RCC 7860 (cell line): ENCODE measurements at places on chromosomes 11 and 22.
A peak's percentile ranks its signal among the peaks of the same experiment; 100 is the strongest.

DNA sequence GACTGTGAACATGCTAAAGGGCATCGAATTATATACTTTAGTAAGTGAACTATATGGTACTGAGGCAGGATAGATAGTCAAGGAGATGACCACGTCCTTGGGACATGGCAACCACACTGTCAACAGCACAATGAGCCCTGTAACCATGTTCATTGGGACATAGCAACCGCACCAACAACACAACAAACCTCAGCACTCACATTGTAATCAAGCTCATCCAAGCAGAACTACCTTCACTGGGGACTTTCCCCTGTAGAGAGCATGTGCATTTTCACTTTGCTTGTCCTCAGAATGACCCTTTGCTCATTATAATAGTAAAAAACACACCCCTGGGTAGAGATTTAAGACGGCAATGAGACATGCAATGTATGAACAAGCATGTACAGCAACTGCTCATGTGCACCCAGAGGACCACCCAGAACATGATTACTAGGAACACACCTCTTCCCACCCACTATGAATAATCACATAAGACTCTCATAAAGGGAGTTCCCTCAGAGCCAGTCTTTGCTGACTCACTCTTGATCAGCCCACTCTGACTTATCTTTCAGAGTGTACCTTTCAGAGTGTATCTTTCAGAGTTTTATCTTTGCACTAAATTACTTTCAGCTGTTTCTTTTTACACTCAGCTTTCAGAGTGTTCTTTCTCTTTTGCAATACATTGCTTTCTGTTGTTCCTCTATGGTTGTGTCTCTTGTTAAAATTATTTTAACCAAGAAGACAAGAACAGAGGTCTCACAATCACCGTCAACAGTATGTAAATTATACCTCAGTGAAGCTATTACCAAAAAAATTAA is 4.1 kb upstream of the PLAAT2 start:
- DNase-seq = peak; percentile 96

- peak; percentile 4 for DNase-seq
Measured at GRCh38 chr11:17405232-17406005, 17.0 kb upstream of the KCNJ11 start.

GRCh38 chr11:12051287-12051662 is 42.8 kb upstream of the DKK3 start:
- no peak for DNase-seq

DNA sequence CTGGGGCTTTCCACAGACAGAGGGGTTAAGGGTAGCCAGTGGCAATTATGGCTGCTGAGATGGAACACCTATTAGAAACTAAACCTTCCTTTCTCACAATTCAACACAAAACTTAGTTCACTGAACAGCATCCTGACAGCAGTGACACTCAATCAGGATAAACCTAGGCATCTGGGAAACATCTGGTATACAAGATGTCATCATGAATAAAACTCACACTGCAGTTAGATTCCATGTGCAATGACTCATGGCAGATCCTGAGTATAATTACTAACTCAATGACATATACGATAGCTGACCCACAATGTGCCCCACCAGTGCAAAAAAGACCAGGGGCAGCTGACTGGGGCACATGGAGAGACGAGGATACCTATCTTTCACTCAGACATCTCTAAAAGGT is 17.7 kb downstream of the RBFOX2 start:
- peak; percentile 31 for DNase-seq

DNA sequence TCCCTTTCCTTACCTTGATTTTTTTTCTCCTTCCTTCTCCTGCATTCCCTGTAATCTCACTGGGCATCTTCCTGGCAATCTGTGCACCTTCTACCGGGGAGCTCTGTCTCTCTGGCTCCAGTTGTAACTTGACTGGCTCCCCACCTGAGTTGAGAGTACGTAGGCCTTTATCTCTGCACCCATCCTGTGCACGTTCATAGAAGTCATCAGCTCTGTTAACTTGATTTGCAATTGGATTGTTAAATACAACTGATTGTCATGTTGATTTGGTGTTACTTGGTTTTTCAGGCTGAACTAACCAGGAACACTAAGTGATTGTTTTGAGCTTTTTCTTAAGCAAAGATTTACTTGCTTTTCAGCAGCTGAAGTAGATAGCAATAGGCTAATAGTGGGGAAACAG is 11.8 kb downstream of the SWAP70 start:
- no peak for DNase-seq

- DNase-seq = no peak
Measured at GRCh38 chr11:56700914-56701485, 2.1 kb downstream of the OR9G1 start.

GRCh38 chr11:92941676-92942571 is 27.5 kb upstream of the MTNR1B start:
- peak; percentile 17 for DNase-seq

- no peak for DNase-seq
Measured at GRCh38 chr11:62816557-62816956, 11.3 kb upstream of the NXF1 start.

- peak; percentile 41 for DNase-seq
Measured at GRCh38 chr22:49767355-49768062, 60.2 kb downstream of the BRD1 start.

DNA sequence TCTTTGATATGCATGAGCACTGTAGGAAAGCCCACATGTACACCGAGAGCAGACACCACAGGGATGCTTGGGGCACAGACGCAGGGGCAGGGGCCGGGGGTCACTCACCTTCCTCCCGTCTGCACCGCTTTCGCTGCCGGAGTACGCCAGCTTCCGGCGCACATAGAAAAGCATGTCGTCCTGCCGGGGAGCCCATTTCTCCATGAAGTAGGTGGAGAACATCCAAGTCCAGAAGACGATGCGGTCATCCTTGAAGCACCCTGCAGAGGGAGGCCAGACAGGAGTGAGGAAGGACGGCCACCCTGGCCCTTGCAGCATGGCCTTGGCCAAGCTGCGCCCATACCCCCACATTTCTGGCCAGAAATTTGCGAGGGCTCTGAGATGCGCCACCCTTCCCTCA is 28.8 kb downstream of the KIAA0930 start:
- DNase-seq = peak; percentile 50

DNA sequence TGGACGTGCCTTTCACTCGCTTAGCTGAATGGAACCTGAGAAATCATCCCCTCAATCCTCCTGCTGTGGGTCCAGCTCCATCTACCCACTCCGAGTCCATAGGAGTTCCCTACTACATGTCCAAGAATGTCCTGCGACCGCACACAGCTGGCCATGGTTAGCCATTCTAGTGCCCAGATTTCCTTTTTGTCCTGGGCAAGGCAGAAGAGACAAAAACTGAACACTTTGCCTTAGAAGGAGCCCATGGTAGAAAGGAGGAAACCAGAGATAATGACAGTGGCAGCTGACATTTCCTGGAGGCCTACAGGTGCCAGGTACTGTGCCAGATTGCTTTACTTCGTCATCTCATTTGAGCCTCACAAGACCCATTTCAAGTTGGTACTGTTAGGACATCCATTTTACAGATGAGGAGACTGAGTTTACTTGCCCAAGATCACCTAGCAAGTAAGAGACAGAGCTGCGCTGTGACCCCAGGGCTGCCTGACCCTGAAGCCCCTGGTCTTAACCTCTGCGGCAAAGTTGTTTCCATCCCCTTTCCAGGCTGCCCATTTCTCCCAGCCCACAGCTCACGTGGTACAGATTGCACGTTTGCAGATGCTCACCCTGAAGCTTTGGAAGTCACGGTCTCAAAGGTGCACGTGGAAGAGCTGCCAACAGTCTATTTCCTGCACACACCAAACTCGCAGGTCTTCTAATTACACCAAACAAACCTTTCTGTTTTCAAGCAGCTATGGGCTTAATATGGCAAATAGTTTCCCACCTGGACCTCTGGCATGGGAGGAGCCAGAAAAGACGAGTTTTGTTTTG is 112.7 kb downstream of the ZBTB16 start:
- no peak for DNase-seq

- DNase-seq = peak; percentile 8
Measured at GRCh38 chr22:32411402-32411801, 645 bp downstream of the RTCB start.

DNA sequence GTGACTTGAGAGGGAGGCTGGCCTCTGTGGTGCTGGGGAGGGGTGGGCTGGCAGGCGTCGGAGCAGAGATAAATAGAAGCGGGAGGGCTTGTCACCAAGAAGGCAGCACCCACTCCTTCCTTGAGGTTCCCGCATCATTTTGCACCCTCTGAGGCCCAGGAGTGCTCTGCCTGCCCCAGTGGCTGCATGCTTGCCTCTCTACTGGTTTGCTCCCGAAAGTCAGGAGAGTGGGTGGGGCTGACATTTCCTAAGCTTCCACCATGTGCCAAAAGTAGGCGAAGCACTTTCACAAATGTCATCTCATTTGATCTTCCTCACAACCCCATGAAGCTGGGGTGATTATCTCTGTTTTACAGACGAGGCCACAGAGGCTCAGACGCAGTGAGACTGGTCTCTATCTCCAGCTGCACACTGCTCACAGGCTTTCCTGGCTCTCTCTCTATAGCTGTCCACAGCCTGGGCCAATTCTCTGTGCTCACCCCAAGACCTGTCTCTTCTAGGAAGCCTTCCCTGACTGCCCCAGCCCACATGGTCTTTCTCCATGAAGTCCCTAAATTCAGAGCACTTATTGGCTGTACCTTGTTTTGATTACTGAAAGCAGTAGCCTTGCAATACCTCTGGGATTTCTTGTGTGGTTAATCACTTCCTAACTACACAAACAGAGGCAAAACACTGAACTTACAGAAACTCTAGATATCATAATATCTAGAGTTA is 2.6 kb upstream of the UCP3 start:
- DNase-seq = no peak

DNA sequence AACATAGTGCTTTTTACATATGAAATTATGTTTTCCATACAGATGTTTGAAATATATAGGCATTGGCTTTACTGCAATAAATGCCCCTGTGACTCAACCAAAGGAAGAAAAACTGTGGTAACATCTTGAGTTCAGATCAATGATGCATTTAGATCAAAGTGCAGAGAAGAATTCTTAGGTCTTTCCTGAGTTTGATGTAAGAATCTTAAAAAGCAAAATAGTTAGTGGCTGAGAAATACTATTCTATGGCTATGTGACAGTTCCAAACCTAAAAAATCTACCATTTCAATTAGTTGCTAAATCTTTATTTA is 93.7 kb downstream of the SOX6 start:
- no peak for DNase-seq

DNA sequence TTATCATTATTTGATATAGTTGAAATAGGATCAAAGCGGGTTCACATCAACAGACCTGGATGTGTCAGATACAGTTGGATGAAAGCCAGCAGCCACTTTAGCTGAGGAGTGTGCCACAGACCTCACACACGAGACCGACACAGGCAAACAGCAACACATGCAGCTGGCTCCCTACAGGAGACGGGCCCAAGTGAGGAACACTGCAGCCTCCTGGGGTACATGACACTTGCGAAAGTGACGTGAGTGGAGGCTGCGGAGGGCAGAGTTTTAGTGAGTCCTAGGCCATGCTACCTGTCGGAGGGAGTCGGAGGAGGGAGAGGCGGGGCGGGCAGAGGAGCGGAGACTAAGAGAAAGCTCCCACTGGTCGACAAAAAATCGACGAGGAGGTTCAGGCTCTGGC is 100.9 kb upstream of the BID start:
- DNase-seq = no peak

GRCh38 chr11:130099356-130099755 is 29.7 kb downstream of the APLP2 start:
- no peak for DNase-seq

GRCh38 chr11:116680349-116681125 is 92.2 kb downstream of the BUD13 start:
- no peak for DNase-seq

DNA sequence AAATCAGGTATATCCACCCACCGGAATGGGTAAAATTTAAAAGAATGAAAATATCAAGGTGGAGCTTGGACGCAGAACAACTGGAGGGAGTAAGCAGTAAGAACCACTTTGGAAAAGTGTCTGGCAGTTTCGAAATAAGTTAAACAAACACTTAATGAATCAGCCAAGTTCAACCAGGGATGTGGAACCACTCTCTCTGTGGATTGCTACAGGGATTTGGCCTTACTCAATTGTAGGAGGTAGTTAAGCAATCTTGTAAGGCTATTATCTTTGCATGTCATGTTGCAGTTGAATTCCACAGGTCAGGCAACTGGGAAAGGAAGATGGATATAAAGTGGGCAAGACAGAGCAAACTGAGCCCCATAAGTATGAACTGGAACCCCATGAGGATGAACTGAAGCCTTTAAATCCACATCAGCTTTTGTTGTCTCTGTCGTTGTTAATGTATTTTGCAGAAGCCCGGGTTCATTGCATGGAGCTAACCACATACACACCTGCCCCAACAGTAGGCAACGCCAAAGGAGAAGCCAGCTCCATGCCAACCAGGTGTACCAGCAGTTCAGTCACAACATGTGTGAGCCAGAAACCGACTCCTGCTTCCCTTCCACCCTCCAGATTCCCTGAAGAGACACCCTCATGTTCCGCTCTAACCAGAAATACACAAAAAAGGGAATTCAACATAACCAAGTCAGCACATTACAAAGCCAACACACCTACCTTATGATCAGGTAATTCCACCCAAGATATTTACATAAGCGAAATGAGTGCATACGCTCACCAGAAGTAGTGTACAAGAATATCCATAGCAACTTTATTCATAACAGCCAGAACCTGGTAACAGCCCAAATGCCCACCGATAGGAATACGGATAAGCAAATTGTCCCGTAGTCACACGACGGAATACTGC is 8.0 kb upstream of the SLC43A3 start:
- peak; percentile 72 for DNase-seq

DNA sequence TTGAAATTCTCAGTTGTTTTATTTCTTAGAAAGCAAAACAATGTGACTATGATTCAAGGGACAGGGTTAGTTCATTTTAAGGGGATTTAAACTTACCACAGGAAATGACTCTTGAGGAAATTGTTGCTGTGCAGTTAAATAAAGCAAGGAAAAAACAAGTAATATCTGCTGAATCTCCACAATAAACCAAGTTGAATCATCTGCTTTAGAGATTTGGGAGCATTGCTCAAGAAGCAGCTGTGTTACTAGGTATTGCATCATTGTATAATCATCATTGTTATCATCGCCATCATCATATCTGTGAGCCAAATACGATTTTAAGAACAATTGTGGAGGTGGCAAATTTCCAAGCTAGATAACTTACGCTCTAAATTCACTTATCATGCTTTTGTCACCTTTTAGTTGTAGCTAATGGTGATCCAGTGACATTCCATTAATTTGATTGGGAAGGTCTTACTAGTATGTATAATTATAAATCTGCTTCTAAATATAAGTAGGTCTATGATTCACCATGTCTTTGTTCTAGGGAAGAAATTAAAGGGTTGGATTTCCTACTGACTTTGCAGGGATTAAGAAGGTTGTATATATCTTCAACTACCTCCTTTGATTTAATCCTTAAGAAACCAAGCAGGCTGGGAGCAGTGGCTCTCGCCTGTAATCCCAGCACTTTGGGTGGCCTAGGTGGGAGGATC is 19.9 kb downstream of the MMP10 start:
- DNase-seq = peak; percentile 94

- no peak for DNase-seq
Measured at GRCh38 chr22:19760058-19760950, at the start of gene TBX1. Gene TBX1, plus strand, starts transcription at chr22:19760778. Its CDS starts 66 bp downstream, at chr22:19760844.
